ENCODE measurements at places on chromosomes 12 and 14. TPM values are rescaled to one million over a fixed set of nuclear protein-coding genes. Genes with fewer than 3 reads are reported as not detected.

The TAS2R50 gene
- 0.54 TPM for total RNA-seq

The CLEC4C gene
- not detected for total RNA-seq

The INHBC gene
- total RNA-seq: 0.20 TPM

The LMO3 gene
- total RNA-seq: 0.34 TPM

The SERPINA9 gene
- not detected for total RNA-seq
